ENCODE measurements at places on chromosomes 7 and 10.

GRCh38 chr7:155071121-155071651 lies 1.1 kb downstream of the HTR5A start:
- DNase-seq, result no peak

- no peak for DNase-seq
Observed at GRCh38 chr7:123275036-123275753, 75.4 kb upstream of the SLC13A1 start.

DNA sequence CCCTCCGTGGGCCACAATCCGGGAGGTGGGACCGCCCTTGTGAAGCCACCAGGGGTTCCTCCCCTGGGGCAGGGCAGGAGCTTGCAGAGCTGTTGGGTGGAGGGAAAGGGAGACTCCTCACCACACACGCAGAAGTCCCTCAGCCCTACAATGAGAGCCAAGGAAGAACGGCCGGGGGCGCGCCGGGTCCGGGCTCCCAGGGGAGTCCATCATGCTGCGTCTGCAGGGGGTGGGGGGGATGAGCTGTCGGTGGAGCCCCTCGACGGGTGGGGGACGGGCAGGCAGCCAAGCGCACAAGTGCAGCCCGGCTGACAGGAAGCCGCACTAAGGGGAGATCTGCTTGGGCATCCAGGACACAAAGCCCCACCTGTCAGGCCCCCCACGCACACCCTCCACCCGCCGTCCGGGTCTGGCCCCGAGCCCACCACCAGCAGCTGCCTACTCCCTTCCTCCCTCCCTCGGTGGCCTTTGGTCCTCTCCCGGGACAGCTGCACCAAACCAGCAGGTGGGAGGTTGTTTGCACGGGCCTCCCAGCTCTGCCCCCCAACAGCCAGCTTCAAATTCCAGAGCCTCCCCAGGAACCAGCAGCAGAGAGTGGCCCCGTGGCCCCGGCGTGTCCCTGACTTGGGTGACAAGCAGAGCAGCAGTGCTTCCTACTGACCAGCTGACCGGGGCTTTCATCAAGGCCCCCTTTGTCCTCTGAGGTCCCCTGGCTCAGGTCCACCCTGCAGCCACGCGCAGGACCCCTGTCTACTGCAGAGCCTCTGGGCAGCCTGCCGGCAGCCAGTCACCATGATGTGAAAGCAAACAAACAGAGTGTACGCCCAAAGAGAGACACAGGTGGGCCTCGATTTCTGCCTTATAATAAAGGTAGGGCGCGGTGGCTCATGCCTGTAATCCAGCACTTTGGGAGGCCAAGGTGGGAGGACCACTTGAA lies 50.3 kb downstream of the HIP1 start:
- no peak for DNase-seq

- DNase-seq, result no peak
Observed at GRCh38 chr10:11835704-11836103, 12.5 kb downstream of the PROSER2 start.

DNA sequence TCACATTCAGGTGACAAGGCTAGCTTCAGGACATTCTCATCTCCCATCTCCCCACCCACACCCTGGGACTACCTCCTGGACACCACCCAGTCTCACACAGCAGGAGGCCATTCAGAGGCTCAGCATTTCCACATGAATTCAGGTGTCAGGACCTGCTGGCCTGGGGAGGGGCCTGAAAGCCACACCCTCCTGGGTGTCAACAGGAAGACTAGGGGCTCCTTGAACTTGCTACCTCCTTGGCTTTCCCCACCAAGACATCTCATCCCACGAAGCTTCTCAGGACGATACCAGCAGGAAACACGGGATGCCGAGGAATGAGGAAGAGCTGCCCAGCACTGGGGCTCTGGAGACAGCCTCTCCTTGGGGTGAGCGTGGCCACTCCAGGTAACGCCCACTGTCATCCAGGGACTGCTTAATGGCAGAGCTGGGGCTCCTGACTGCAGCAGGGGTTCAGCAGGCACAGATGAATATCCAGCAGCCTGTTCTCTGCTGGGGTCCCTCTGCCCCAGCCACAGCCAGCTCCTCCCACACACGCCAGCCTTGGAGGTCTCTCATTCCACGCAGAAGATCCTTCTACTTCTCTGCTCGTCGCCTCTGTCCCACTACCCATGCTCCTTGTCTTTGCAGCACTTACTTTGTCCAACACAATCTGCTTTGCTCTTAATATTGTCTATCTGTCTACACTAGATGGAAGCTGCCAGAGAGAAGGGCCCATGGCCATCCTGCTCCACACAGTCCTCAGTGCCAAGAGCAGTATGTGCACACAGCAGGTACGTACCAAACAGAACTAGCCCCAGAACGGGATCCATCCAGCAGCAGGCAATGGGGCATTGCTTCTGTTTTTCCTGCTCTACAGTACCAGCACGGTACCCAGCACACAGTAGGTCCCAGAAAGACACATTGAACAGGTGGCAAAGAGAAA lies 88.7 kb downstream of the FAM53B start:
- no peak for DNase-seq

DNA sequence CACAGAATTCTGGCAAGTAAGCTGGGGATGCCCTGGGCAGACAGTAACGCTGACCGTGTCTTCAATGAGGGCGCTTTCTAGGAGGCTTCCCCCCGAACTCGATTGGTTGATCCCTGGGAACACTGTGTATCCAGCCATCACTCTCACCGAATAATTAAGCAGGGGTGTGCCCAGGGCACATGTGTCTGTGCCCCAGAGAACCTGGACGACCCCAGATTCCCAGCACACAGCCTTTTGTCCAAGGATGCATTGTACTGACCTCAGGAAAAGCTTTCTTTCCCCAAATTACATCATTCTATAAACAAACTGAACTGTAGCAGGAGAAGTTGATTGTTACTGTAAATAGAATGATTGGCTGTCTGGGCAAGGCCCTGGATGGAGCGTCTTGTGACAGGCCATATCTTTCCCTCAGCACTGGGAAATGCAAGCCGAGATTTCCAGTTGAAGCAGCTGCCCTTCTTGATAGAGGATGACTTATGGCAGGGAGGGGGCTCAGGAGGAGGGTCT lies 6.6 kb upstream of the DEPP1 start:
- DNase-seq, result peak; percentile 61

Data from OCI-M1 (cell line).